Spleen (tissue), 13 donors: ENCODE measurements at places on chromosomes 16 and 17. TPM values are rescaled to one million over a fixed set of nuclear protein-coding genes. Genes with fewer than 3 reads are reported as not detected.

The TOP3A gene
- 60.1 TPM for total RNA-seq

The CSH2 gene
- not detected for total RNA-seq

The NOG gene
- total RNA-seq: 0.69 TPM

The KRT23 gene
- 1.5 TPM for total RNA-seq

The ASPA gene
- 7.5 TPM for total RNA-seq

The ALDH3A1 gene
- 0.77 TPM for total RNA-seq

- DNase-seq: no peak
Measured at GRCh38 chr17:69695646-69696045, 281.1 kb downstream of the MAP2K6 start.

- peak; percentile 57 for DNase-seq
Measured at GRCh38 chr16:57538235-57538721, 1.9 kb upstream of the CCDC102A start.
